Activated CD8-positive, alpha-beta memory T cell treated with anti-CD3 and anti-CD28 coated beads for 1 hour (primary cell): ENCODE measurements at places on chromosomes 16 and 17.

DNA sequence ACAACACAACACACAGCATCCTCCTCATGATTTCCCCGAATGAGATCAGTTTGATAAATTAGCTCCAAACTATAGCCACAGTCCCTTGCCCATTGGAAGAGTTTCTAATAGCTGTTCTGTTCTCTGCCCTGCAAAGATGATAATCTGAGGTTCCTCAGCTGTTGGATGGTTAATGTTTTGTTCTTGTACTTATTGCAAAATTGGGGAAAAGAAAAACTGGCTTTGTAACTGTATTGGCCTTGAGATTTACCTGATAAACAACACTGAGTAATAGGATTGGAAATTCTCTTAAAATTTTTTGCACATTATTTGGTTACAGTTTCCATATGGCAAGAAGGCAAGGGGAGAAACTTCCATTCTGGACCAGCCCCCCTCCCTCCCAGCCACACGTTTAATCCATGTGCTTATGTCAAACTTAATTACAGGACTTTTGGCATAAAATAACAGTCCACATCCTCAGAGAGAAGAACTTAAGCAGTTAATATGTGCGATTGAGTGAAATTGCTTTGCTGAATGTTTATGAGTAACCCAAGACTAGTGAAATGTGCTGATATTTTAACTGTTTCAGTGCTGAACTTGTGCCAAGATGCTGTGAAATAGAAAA lies 119.1 kb upstream of the ZFHX3 start:
- DNase-seq: no peak

DNA sequence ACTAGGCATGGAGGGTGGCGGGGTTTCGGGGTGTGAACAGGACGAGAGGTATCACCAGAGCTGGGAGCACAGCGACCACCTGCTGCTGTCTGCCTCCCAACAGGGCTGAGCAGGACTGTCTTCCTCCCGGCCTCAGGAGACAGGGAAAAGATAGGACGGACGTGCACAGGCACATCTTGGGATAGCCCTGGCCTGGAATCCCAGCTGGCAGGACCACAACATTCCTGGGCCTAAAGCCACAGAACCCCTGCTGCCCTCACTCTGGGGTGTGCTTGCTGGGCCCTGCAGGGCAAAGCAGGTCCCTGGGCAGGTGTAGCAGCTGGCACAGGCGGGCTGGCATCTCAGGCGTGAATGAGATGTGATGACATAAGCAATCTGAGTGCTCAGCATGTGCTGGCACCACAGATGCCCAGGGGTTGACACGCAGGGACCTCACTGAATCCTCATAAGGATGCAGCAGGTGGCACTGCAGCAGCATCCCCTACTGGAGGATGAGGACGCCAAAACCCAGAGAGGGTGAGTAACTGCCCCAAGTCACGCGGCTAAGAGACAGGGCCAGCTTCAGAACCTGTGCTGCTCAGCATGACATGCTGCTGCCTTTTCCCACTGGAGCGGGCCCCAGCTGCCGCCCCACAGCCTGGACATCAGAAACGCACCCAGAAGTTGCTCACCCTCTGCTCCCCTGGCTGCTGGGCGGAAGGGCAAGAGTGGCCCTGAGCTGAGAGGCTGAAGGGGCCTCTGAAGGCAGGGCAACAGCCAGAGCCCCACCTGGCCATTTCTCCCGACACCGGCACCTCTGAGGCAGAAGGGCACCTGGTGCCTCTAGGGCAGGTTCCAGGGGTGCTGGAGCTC lies 7.1 kb downstream of the CORO7 start:
- no peak for DNase-seq

GRCh38 chr17:10613775-10614513 lies 43.2 kb downstream of the MYH3 start:
- no peak for DNase-seq

DNA sequence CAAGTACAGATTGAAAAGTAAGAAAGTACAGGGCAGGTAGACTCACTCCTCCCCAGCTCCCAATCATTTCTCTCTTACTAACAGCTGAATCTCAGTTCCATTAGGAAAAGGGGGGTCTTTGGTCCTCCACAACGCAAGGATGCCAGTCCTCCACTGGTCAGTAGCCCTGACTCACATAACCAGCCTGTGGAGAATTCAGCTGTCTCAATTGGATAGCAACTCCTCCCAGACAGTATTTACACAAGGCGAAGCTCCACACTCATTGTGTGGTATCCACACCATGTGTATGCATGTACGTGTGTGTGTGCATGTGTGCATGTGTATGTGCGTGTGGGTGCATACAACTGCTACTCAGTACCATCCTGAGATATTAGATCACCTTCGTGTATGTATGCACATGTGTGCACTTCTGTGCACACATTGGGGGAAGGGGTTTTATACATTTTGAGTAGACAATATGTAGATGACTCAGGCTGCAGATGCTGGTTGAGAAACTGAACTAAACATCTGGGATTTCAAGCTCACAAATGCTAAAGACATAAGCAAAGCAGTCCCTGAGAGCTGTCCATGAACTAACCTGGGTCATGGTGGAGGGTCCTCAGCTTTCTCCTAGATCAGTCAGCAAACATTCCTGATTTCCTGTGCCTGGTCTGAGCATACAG lies 240.1 kb downstream of the SLC39A11 start:
- DNase-seq: no peak

DNA sequence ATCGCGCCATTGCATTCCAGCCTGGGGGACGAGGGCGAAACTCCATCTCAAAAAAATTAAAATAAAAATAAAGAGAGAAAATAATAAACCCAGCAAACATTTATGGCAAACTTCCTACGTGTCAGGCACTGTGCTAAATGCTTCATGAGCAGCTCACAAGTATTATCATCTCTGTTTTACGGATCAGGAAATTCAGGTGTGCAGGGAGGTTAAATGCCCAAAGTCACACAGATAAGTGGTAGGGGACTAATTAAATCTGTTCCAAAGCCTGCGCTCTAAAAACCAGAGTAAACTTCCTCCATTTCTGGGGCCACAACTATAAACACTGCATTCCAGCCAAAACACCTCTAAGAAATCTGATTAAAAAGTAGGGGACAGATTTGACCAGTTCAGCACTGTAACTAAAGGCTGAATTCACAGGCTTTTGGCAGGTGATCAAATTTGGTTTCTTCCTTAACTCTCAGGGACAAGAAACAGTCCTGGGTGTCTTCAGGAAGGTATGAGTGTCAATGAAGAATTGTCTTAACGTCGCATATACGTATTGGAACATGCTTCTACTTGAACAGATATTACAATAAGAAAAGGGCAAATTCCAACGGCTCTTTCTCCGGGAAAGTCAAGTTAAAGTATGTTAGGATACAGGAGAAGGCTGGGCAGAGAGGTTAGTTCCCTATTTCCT lies 996 bp downstream of the STRADA start:
- no peak for DNase-seq

DNA sequence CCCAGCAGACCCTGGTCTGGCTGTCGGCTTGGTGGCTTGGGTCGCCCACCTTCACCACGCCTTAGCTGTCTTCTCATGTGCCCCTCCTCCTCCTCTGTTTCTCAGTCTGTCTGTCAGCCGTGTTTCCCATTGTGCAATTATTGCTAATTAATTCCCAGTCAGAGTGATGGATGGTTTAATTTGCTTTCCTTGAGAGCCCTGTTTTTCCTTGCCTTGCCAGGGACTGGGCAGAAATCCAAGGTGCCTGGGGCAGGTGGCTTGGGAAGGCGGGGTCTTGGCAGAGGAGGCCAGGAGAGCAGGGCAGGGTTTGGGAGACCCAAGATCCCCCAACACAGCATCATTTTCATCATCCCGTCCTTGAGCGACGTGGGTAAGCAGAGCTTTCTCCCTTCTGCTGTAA lies 21.3 kb downstream of the NECAB2 start:
- DNase-seq: no peak

DNA sequence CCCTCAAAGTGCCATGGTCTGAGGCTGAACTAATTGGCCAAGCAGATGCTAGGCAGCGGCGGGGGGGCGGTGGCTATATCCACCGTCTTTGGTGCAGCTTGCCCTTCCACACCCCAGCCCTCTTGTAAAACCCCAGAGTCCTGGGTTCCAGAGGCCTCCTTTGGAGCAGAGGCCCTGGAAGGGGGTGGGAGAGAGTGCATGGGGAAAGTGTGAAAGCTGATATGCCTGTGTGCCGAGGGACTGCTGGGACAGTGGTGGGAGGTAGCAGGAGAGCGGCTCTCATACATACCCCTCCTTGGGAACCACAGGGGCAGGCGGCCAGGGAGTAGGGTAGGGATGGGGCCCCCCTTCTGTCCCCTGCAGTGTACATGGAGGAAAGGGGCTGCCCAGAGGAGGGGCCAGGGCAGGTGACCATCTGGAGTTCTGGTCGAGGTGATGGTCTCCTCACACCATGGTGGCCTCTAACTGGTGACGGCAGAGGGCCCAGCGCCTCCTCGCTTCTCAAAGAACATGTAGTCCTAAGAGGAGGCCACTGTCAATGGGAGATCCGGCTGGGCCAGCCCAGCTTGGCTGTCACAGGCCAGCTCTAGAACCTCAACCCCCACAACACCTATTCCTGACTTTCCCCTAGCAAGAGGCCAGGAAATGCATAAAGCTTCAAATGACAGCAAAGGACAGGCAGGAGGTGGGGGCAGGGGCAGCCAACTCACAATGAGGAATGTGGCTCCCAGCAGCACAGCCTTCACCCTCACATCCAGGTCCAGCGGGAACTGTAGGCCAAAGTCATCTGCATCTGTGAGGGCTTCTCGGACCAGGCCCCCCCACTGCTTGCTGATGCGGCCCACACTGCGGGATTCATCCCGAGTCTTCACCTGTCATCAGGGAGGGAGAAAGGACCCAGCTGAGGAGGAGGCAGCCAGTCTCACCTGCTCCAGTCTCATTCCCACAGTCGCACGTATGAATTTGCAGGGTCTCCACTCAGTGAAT lies 4.1 kb downstream of the PLSCR3 start:
- no peak for DNase-seq

DNA sequence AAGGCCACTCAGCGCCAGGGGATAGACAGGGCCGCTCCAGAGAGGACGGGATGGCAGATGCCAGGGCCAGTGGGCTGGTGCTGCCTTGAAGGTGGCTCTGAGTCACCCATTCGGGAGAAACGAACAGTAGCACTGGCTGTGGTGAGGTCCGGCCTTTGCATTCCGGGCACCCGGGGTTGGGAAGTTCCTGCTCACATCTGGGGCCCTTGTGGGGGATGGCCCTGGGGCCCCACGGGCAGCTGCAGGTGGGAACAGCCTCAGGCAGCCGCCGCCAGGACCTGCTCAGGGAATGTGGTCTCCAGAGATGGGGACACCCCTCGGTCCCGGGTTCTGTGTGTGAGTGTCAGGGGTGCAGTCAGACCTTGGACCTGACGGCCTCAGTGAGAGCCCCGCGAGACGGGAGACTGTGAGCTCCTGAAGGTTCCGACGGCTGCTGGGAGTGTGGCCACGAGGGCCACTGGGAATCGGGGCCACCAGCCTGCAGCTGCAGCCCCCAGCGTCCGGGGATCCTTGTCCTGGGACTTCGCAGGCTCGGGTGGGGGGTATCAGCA lies 1.4 kb downstream of the CBFA2T3 start:
- no peak for DNase-seq

GRCh38 chr17:149897-150584 lies 12.7 kb downstream of the SCGB1C2 start:
- no peak for DNase-seq

DNA sequence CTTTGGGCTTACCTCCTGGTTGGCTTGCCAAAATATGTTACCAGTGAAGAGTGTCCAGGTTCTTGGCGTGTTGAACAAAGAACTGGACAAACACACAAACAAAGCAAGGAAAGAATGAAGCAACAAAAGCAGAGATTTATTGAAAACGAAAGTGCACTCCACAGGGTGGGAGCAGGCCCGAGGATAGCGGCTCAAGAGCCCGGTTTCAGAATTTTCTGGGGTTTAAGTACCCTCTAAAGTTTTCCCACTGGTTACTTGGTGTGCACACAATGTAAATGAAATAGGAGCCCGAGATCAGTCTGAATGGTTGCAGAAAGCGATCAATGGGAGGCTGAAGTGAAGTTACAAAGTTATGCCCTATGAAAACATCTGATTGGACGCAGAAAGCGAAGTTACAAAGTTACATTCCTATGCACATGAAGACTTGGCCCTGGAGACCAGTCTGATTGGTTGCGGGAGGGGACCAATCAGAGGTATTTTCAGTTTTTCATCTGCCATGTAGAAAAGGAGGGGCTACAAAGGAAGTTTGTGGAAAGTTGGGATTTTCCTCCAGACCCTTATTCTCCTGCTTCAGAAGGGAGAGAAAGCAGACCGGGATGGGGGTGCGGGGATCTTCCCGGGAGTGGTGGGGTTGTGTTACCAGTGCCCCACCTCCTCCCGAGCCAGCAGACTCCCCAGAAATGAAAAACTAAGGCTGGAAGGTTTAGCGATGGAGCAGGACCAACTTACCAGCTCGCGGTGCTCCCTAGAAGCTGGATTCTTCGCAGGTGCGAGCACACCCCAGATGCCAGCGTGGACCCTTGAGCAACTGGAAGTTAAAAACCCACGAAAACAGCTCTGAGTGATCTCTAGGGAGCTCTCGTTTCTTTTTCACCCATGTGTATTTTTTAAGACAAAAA lies at the start of gene SLFN12:
Gene SLFN12, minus strand, starts transcription at position 325 of the 899 bp plus-strand sequence. CDS start 9,472 bp downstream, outside the sequence.
- DNase-seq: no peak

DNA sequence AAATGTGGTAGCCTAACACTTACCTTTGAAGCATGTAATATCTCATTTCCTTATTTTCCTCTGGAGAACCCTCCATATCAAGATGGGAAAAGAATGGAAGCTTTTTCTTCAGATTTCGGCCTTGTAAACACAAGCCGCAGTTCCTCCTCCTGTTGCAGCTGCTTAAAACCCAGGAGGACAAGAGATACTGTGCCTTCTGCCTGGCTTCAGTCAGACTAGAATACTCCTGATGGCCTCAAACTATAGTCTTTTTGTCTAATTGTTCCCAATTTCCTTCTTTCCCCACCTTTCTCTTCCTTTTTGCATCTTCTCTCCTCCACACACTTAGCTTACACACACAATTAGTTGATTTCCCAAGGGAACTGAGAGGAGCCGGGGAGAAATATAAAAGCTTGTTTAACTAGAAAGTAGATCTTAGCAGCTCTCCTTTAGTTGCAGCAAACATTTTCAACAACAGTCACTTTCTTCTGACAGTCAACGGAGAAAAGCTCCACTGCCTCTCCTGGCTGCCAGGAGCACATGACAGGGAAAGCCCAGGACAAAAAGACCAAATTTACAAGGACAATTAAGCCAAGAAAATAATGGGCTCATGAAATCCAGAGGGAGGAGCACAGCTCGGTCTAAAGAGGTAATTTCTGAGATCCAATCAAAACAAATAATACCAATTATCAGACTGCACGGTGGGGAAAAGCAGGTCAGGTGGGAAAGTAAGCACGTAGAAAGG lies 76.4 kb upstream of the C17orf78 start:
- DNase-seq: no peak

DNA sequence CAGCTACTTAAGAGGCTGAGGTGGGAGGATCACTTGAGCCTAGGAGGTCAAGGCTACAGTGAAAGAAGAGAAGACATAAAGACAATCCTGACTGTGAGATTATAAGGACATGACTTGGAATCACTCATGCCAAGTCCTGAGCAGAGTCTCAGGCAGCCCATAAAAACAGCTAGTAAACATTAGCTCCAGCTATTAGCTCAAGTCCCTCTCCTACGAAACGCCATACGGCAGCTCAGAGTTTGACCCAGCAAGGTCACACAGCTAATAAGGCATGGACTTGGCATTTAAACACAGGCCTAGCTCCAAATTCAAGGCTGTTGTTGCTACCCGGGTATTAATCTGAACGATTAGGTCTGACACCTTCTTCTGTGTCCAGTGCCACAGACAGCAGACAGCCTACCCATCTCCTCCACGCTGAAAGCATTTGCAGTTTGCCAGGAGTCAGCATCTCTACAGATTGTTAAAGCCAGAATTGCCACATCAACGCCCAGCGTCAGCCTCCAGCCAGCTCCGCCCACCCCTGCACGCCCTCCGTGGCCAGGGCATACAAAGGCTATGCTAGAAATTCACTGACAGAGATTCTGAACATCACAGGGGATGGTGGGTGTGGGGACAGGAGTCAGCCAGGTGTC lies 9.9 kb upstream of the TMEM114 start:
- no peak for DNase-seq
